ENCODE measurements at places on chromosomes 13 and 19.

DNA sequence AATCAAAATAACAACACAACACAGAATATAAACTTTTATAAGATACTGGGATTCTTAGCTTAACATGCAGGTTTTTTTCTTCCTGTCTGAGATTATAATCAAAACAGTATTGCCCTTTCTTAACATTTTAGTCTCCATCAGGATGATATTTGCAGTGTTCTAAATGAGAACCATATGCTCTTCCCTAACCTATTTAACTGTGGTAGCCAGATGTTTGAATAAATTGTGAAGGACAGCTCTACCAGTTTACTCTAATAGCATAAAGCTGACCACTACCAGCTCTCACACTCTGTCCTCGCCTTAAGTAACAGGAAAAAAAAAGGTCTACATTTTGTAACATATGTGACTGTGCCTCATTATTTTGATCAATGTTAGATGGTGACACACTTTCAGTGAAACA is 618.7 kb upstream of the SGCG start:
- no peak for DNase-seq

DNA sequence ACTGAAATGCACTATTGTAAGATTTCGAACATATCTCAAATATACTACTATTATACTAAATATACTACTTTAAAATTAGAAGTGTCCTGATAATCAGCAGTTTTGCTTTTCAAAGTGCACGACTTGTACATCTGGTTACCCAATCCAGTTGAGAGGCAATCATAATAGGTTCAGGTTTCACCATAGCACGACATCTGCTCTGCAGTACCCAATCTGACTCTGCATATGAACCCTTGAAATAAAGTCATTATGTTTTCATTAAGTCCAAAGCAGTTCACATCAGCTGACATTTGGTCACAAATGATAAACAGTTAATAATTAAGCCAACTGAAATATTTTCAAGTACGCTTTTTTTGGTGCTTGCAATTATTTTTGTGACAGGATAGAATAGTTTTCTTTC is 90.6 kb downstream of the PCDH9 start:
- DNase-seq, result no peak

GRCh38 chr13:114088234-114088633 is 44.2 kb downstream of the RASA3 start:
- no peak for DNase-seq

DNA sequence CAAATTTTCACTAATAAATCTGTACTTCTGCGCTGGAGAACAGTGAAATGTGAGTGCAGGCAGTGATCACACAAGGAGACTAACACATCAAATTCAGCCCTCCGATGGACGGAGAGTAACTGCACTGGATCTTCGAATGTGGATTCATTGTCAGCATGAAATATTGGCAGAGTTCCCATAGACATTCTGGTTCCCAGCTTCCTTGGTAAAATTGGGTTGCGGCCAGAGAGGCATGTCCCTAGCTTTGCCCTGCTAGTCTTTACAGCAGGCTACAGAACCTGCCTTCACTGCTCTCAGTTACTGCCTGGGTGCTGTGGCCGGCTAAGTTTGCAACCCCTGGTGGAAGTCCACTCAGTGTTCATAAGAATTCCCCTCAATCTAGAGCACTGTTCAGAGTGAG is 32.3 kb upstream of the UQCRFS1 start:
- DNase-seq, result no peak

- no peak for DNase-seq
Observed at GRCh38 chr19:31089681-31090080, 259.6 kb downstream of the TSHZ3 start.

DNA sequence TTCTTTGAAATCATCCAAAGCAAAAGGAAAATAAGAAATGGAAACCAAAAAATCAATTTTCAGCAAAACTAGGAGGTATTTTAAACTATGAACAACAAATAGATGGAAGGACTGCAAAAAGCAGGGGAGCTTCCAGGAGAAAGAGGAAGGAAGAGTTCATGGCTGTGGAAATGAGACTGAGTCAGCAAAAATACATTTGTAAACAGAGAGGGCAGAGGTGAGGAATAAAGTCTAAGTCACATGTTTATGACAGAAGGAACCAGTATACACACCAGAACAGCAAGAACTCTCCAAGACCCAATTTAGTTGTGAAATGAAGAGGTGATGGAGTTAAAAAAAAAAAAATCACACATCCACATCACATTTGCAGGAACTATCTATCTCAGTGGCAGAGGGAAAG is 69.6 kb downstream of the RNASEH2B start:
- DNase-seq, result no peak

DNA sequence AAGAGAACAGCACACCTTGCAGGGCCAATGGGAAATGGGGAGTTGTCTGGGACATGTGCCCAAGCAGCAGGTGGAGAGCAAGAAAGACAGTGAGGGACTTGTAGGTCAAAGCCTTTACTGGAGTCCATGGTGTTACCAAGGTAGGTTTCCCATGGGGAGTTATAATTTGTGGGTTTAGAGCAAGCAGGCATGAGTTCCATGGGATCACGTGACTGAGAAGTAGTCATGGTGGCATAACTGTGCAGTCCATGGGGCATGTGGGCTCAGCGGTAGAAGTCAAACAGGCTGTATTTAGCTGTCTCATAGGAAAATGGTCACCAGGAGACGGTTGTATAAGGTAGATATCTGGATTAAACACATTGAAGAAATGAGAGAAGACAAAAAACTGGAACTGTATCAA is 715.1 kb downstream of the SLITRK1 start:
- no peak for DNase-seq

DNA sequence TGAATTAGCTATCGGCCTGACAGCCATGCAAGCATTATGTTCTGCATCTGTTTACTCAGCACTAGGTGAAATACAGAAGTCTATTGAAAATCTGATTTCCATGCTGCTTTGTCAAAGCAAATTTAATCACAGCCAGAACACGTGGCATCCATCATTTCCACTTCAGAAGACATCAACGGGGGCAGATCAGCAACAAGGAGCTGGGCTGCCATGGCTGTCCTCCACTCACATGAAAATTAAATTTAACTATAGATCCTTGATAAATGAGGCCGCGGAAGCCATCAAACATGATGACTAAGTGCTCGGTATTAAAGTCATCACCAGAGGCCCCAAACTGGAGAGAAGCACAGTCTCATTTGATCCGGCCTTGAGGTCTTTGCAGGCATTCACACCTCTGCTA is 443.5 kb downstream of the HS6ST3 start:
- DNase-seq, result no peak

DNA sequence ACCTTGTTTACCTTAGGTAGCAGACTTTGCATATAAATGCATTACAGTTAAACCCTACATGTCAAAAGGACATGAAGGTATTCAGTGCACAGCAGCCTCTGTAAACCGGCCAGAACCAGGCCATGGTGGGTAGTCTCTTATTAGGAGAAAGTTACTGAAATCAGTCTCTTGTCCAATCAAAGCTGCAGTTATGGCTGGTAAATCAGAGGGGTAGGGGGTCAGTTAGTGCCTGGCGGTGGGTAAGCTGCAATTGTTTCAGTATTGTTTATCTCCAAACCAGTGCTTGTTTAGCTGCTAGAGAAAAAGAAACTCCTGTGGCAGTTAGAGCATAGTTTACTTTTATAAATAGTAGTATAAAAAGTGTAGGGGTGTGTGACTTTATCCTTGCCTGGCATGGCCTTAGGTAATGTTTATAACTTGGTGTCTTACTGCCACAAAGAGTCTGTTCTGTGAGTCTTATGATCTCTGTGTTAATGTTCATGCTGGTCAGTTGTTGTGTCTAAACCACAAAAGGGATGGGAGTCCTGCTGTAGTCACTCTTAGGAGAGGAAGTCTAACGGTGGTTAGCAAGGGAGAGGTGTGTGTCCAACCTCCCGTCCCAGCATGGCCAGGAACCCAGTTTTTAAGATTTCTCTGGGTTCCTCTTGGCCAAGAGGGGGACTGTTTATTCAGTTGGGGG is 28.0 kb downstream of the CHST8 start:
- DNase-seq, result no peak

DNA sequence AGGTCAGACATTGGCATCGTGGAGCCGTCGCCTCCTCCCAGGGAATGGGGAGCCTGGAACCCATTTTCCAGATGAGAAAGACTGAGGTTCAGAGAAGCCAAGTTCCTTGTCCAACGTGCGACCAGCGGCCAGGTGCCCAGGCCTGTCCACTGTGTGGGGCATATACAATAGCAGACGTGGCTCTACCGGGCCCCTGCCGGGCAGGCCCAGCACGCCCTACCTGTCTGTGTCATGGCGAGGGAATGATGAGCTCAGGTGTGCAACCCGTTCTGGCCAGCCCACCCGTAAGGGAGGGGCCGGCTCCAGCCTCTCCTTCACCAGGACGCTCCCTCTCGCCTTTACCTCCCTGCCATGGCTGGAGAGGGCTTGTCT is 837 bp downstream of the GNA15 start:
- no peak for DNase-seq

DNA sequence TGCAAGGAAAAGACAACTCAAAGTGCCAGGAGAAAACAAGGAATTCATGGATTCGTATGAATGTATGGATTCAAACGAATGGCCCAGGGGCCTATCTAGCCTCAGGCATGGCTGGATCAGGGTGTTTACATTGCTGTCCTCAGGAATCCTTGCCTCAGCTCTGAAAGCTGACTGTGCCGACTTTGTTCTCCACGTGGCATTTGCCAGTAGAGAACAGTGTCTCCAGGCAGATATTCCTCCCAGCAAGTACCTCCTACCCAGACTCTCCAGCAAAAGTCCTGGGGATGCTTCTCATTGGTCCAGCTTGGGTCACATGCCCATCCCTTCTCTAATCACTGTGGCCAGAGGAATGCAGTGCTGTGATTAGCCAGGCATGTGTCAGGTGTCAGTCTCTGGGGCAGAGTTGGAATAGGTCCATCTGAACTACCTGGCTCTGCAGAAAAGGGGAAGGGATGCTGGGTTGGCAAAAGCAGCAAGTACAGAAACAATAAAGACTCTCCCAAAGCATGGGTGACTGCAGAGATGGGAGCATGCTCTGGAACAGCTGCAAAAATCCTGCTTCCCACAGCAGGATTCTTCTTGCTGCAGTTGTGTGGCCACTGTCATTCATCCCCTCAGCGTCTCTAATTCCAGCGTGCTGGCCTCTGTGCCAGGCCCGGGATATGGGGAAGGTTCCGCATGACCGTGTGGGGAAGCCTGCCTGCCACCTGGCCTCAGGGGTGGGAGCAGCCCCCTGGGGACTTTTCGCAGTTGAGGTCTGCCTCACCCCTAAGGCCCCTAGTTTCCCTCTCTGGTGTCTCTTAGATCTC is 30.0 kb downstream of the CCNE1 start:
- peak; percentile 78 for DNase-seq

Measured in HCT116 (cell line).